ENCODE measurements at places on chromosomes 1 and 21.

DNA sequence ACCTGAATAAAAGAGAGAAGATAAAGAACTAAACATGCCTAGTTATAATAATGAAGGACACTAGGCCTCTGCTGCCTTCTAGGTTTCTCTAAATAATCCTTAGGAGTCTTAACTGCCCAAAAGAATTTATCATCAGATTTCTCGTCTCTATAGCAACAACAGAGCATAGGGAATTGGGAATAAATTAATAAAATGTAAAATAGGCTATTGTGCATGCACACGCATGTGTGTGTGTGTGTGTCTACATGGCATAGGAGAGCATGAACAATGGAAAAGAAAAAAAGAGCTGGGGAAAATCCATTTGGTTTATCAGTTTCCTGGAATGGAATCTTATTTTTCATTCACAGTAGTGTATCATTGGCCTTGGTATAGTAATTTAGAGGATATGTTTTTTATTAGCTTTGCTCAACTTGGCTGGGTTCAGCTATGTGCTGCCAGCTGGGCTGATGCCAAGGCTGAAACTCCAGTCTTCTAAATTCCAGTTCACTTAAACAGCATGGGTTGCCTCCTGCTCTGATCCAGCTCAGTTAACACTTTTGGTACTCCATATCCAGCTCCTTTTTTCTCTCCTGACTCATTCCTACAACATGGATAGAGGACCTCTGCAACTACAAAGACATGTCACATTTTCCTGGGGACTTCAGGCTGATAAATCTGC, 80.6 kb upstream of the SLFNL1 start:
- no peak for DNase-seq

GRCh38 chr1:111054656-111055055, 85.2 kb downstream of the DRAM2 start:
- no peak for DNase-seq

GRCh38 chr1:205350124-205350523, 6.6 kb downstream of the KLHDC8A start:
- DNase-seq: no peak

GRCh38 chr1:202625416-202626360, 84.6 kb downstream of the SYT2 start:
- peak; percentile 69 for DNase-seq

- peak; percentile 51 for DNase-seq
Observed at GRCh38 chr1:9292361-9293240, at the start of gene SPSB1. SPSB1 (plus strand) TSS chr1:9292894; CDS start chr1:9355892, 62,998 bp downstream.

GRCh38 chr1:202107321-202107761, 15.4 kb upstream of the GPR37L1 start:
- no peak for DNase-seq

DNA sequence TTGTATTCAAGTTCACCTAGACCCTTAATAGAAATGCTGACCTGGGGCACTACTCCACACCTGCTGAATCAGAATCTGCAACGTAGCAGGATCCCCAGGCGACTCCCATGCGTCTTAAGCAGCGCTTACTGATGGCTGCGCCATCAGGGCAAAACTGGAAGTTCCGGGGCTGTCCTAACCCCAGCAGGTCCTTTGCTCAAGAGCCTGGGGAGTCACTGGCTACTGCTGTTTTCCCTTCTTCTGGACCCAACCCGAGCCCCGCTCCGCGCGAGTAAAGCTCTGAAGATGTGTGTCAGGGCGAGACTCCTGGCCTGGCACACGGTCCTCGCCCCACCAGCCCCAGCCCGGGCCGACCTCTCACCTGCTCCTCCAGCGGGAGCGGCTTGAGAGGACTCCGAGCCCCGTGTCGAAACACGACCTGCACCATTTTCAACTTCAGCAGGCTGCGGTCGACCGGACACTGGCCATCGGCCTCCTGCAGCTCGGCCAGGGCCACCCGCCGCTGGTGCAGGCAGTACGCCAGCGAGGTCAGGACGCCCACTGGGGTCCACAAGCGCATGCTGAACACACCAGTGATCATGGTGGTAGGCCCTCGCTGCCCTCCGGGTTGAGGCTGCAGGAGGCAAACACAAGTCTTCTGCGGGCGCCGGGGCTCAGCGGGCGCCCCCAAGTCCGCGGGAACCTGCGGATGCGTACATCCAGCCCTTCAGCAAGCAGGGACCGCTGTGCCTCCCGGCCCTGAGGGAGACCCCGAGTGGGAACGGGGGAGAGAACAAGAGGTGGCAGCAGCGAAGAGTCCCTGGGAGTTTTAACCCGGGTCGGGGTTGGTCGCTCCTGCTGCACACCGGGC, 630 bp downstream of the ACP6 start:
- peak; percentile 53 for DNase-seq

GRCh38 chr1:168520052-168520751, 23.6 kb downstream of the XCL2 start:
- DNase-seq: peak; percentile 69

DNA sequence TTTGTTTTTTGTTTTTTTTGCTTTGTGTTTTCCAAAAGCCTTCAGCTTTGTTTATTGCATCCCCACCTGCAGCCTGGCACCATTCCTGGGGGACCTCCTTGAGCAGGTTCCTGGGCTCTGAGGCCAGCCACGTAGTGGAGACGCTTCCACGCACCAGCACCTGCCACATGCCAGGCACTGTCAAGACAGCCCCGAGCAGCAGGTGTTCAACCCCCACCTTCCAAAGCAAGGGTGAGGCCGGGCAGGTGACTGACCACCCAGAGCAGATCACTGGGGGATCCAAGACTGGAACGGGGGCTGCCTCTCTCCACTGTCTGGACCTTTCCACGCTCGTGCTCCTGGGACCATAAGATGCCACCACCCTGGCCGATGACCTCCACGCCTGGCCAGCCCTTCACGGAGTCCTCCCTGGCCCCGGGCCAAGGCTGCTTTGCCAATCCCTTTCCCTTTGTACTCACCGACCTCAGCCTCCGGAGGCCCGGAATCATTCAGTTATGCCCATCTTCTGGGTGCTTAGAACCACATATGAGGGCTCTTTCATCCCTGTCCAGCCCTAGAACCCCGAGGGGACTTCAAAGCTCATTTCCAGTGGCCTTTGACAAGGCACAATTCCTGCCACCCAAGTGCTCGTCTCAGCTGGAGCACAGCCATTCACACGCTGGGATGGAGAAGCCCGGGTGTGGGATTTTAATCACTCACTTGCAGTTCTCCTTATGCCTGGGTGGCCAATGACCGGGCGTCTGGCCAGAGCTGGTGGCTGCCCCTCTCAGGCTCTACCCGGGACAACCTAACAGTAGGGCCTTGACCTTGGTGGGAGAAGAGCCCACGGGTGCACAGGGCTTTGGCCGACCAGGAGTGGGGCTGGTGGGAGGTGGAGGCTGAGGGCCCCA, 330.8 kb downstream of the NPHP4 start:
- no peak for DNase-seq

GRCh38 chr1:197062692-197063091, 4.4 kb downstream of the F13B start:
- DNase-seq: no peak

DNA sequence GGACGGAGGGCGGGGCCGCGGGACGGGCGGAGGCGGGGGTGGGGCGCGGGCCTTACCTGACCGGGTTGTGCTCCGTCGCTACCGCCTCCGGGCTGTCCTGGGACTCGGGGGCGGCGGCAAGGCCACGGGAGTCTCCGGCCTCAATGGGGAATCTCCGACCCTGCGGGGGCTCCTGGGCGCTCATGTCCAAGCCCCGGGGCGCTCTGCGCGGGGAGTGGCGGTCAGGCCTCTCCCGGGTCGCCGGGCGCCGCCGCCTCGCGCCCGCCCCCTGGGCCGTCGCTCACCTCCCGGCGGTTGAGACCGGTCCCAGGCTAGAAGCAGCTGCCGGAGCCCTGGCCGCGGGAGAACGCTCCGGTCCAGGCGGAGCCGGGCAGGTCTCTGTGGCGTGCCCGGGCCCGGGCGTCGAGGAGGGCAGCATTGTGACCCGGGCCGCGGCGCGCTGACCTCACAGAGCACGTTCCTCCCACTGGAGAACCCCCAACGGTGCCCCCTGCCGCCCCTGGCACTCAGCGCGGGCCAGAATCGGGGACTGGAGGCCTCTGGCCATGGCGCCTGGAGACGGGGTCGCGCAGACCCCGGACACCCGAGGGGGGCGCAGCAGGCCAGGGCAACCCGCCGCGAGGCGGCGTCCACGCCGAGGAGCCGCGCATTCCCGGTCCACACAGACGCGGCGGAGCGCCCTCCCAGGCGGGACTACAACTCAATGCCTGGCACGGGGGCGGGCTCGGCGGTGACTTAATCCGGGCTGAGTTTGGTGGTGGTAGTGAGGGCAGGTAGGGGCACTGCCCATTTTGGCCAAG, 411 bp downstream of the FAM229A start:
- peak; percentile 37 for DNase-seq
